AG04449 (cell line): ENCODE measurements at places on chromosomes 7 and 10.
A peak's percentile ranks its signal among the peaks of the same experiment; 100 is the strongest.

DNA sequence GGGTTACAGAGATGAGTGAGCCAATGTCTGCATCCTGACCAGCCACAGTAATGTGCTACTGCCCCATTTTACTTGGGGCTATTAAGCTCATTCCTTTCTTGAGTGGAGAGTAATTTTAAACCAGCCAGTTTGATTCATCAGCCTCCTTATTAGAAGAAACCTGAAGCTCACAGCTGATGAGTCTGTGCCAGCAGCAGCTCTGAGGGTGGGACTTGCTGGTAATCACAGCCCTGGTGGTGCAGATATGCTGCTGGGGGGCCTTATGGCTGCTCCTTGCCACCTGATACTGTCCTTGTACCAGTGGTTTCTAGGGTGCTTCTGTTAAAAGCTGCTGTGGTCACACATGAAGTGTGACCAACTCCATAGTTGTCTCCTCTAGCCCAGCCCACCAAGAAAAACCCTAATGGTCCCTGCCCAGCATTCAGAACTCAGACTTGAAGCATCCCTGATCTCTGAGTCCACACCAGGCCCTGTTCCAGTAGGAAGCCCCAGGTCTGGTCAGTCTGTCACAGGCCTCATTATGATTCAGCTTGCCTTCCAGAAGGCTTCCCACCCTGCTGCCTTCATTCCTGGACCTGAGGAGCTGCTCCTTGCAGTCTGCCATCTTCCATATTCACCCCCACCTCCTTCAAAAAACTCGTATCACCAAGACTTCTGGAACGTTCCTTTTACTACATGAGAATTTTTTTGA is 28.9 kb upstream of the RBM20 start:
- no peak for DNase-seq

DNA sequence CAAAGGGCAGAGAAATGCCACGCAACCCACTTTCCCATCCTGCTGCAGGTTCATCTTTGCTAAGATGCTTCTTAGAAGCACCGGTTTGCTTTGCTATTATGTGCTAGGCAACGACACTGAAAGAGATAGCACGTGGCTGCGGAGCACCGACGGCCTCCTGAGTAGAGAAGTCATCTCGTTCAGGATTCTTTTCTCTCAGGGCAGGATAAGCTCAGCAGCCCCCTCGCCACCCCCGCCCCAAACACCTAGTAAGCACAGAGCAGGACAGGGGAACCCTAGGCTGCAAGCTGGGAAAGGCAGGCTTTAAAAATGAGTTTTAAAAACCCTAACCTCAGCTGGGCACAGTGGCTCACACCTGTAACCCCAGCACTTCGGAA is 15.0 kb downstream of the ASB13 start:
- no peak for DNase-seq

- DNase-seq = no peak
These were observed 60.1 kb upstream of the ADRB1 start for GRCh38 chr10:113983552-113983951.

- no peak for DNase-seq
These were observed 720.9 kb downstream of the PARD3 start for GRCh38 chr10:34094146-34094696.

- DNase-seq = no peak
These were observed 212.7 kb upstream of the ZNF804B start for GRCh38 chr7:88546808-88547207.

GRCh38 chr10:10977978-10978377 is 39.7 kb upstream of the CELF2 start:
- peak; percentile 16 for DNase-seq

GRCh38 chr7:134101716-134102115 is 25.4 kb upstream of the LRGUK start:
- no peak for DNase-seq
